Aortic smooth muscle cell (primary cell): ENCODE measurements at places on chromosomes 4 and X. TPM values are rescaled to one million over a fixed set of nuclear protein-coding genes. Genes with fewer than 3 reads are reported as not detected.

The CLCN4 gene
- 5.8 and 6.3 TPM in 2 replicates for total RNA-seq

The CHST7 gene
- total RNA-seq = 17.2 and 58.1 TPM in 2 replicates

The USP17L25 gene
- total RNA-seq = not detected in 2 replicates

The PHEX gene
- total RNA-seq = 0.66 and 1.5 TPM in 2 replicates

The RNF128 gene
- total RNA-seq = 1.1 and 1.5 TPM in 2 replicates

The ADH6 gene
- total RNA-seq = 0.12 TPM in 1 of 2 replicates, not detected in the other

The NXF2B gene
- not detected in 2 replicates for total RNA-seq

The SLC25A4 gene
- 22.5 and 36.1 TPM in 2 replicates for total RNA-seq

The F9 gene
- total RNA-seq = not detected in 2 replicates

The RPL36A gene
- 603 and 776 TPM in 2 replicates for total RNA-seq

The MEPE gene
- total RNA-seq = not detected in 2 replicates

The TEX13D gene
- not detected in 2 replicates for total RNA-seq

The CD38 gene
- total RNA-seq = under 0.01 TPM in 2 replicates

The FAM184B gene
- not detected in 2 replicates for total RNA-seq

The CWH43 gene
- not detected in 2 replicates for total RNA-seq

The PI4K2B gene
- total RNA-seq = 23.9 and 24.8 TPM in 2 replicates

The MECP2 gene
- total RNA-seq = 18.0 and 29.0 TPM in 2 replicates

The CSAG1 gene
- total RNA-seq = not detected in 2 replicates

The TAB3 gene
- total RNA-seq = 5.0 and 7.2 TPM in 2 replicates

The SMPX gene
- total RNA-seq = 0.12 TPM in 1 of 2 replicates, not detected in the other

The MED14 gene
- total RNA-seq = 15.7 and 24.2 TPM in 2 replicates

The GPRASP3 gene
- 3.8 and 6.2 TPM in 2 replicates for total RNA-seq

The NKAP gene
- 3.4 and 4.2 TPM in 2 replicates for total RNA-seq

The KIT gene
- 1.1 and 1.3 TPM in 2 replicates for total RNA-seq
